Omental fat pad (tissue), 4 donors: ENCODE measurements at places on chromosomes 1 and 21.

GRCh38 chr1:45913183-45913683, 109.8 kb downstream of the MAST2 start:
- DNase-seq: no peak

GRCh38 chr1:174742805-174743653, 256.7 kb upstream of the CACYBP start:
- no peak for DNase-seq

GRCh38 chr21:31798842-31799704, 67.2 kb upstream of the SCAF4 start:
- no peak for DNase-seq

- no peak for DNase-seq
These were observed 41.3 kb upstream of the ARHGEF10L start for GRCh38 chr1:17498214-17498613.

GRCh38 chr1:19858893-19859292, 23.3 kb upstream of the OTUD3 start:
- no peak for DNase-seq

DNA sequence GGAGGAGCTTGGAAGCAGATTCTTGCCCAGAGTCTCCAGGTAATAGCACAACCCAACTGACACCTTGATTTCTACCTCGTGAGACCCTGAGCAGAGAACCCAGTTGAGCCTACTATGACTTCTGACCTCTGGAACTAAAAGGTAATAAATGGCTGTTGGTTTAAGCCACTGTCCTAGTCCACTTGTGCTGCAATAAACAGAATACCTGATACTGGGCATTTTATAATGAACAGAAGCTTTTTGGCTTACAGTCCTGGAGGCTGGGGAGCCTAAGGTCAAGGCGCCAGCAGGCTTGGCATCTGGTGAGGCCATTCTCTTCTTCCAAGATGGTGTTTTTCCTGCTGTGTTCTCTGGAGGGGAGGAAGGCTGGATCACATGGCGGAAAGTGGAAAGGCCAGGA, 39.9 kb upstream of the TP53BP2 start:
- no peak for DNase-seq

DNA sequence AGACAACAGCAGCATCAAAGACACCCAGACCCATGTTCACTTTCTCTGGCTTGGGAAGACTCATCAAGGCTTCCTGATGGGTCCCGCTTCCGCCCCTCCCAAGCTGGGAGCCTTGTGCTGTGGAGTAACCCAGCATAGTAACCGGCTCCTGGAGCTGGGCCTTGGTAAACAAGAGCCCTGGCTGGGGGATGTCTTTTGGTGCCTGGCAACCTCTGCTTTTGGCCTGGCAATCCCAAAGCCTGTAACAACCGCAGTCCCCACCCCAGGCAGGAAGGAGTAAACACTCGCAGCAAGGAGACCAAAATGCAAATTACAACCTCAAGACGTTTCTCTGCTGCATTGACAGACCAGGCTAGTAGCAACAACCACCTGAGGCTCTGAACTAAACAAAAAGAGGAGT, 16.9 kb upstream of the THRAP3 start:
- no peak for DNase-seq

DNA sequence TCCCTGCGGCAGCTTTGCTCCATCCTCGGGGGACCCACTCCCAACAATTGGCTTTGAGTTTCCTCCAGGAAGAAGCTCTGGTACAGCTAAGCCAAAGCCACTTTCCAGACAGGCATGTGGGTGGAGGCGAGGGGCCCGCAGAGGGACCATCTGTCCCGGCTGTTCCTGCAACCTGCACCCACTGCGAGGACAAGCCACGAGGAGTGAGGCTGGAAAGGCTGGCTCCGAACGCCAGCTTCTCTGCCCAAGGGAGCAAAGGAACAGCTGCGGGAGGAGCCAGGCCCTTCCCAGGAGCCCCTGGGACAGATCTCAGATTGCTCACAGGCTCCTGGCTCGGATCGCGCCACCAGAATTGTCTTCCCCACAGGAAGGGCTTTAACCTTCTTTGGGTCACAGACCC, 28.3 kb upstream of the PEF1 start:
- no peak for DNase-seq

- DNase-seq: no peak
These were observed 53.5 kb upstream of the CHODL start for GRCh38 chr21:18191139-18191538.

DNA sequence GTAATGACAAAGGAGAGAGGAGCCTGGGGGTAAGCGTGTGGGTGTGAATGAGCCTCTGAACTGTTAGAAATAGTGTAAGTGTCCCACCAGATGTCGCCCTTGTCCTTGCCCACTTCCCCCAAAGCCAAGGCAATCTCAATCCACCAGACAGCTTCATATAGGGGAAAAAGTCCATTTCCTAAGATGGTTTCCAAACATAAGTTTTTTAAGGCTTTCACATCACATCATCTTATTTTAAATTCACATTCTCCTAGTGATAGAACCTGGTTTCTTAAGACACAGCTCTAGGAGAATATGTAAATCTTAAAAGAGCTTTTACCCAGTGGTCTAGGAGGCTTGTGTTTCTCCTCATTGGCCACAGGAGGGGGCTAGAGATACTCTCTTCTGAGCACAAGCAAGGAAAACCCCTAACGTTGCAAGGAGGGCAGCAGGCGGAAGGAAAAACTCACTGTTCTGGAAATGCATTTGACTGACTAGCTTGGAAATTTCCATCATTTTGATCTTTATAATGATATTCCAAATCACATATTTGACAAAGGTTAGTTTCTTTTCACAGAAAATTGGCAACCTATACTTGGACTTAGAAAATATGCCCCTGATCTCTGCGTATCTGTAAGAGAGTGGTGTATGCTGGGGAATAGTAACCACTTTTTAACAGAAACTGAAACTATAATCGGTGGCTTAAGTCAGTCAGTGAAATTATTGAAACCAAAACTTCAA, 51.9 kb upstream of the LPAR3 start:
- DNase-seq: no peak

GRCh38 chr1:47934243-47934805, 62.9 kb downstream of the TRABD2B start:
- DNase-seq: peak; percentile 47

DNA sequence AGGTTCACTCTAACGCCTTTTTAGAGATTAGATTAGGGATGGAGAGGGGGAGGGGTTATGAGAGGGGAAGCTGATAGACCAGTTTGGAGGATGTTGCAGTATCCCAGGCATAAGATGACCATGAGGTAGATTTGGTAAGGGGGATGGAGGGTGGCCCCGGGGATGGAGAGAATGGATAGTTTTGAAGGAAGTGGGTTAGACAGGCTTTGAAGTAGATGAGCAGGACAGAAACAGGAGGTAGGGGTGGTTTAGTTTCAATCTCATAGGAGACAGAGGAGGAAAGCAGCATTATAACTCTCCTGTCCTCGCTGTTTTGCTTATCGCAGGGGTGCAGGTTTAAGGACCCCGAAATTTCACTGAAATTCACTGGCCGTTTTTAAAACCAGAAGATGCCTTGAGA, 11.8 kb downstream of the UBIAD1 start:
- no peak for DNase-seq

DNA sequence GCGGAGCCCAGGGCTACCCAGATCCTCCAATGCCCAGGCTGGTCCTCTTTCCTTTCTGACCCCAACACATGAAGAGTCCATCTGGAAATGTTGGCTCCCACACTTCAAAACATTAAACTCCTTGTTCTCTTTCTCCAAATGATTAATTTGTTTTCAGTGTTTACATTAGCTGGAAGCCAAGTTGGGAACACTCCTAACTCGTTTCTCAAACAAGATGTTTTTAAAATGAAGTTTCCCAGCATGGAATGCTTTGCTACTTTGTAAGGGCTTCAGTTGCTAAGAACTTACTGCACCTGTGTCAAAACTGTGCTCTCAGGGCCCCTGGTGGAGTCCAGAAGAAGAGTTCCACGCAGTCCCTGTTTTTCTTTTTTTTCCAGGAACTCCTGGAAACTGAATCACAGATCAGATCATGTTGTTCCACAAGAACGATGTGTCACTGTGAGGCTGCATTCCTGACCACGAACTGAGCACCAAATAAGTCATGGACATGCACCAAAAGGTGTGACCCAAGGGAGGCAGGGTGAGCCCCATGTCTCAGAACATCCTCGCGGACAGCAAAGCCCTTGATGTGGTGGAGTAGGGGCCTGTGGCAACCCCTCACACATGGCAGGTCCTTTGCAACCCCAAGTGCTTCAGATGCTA, 257.3 kb downstream of the KCNJ6 start:
- no peak for DNase-seq

GRCh38 chr1:93321720-93322119, 24.0 kb upstream of the DR1 start:
- DNase-seq: no peak

- DNase-seq: no peak
These were observed 30.4 kb downstream of the TRIM11 start for GRCh38 chr1:228376262-228376628.

GRCh38 chr1:230210326-230210980, 143.4 kb downstream of the GALNT2 start:
- no peak for DNase-seq

DNA sequence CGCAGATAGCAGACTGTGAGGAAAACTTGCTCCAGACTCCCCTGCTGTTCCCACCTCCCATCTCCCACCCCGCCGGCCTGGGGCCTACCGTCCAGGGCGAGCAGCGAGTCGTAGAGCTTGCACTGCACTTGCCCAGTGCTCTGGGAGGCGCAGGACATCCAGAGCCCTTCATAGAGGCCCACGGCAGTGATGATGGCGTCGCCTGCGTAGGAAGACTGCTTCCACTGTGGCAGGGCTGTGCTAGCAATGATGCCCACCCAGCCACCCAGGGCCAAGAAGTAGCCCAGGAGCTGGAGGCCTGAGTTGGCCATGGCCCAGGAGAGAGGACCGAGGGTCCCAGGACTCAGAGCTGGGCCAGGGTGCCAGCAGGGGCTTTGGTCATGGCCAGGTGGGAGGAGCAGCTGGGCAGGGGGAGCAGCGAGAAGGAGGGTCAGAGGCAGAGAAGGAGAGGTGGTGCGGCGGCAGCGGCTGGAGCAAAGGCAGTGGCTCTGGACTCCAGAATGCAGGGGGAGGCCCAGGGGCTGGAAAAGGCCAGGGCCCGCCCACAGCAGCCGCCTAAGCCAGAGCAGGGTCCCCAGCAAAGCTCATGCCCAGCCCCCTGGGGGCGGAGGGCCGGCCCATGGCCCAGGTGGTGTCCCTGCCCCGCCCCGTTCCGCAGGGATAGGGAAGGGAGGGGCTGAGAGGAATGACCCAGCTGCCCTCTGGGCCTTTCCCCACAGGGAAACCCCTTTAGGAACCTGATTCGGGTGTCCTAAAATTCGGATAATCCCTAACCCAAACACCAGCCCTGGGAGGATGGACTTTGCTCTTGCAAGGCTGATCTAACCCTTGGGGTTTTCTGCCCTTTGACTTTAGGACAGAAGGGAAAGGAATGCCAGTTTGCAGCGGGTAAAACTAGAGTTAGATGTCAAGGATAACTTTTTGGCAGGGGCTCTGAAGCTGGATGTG, at the start of gene CLDN19:
TSS of gene CLDN19 (minus strand) at position 484 of the 948 bp plus-strand sequence. CDS start at position 311, 173 bp downstream.
- DNase-seq: no peak

- DNase-seq: no peak
These were observed 7.0 kb downstream of the AKT3 start for GRCh38 chr1:243842978-243843511.

GRCh38 chr1:77227381-77227780, 8.2 kb upstream of the PIGK start:
- DNase-seq: no peak

DNA sequence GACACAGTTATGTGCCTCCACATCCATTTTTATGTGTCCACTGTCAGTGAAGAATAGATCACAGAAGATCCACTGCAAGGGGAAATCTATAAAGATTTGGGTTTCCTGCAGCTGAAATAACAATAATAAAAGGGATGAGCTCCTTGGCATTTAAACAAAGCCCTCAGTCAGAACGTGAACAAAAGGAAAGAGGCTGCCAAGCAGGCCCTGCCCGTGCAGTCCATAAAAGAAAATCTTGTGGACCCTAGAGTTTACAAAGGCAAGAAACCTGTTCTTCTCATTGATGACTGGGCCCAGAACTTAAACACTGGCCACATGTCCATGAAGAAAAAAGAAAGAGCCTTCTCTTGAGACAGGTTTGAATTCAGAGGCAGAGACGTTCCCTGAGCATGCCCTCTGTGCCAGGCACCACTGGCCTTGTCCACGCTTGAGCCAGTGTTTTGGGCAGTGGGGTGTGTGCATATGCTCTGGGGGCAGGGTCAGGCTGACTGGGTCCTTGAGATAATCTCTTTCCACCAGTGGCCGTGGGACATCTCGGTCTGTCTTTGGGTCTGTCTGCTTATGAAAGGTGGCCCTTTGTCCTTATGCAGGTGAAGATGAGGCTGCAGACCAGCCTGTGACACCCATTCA, 142.7 kb downstream of the HIVEP3 start:
- DNase-seq: no peak

- no peak for DNase-seq
These were observed 328.9 kb upstream of the USP25 start for GRCh38 chr21:15400905-15401304.

DNA sequence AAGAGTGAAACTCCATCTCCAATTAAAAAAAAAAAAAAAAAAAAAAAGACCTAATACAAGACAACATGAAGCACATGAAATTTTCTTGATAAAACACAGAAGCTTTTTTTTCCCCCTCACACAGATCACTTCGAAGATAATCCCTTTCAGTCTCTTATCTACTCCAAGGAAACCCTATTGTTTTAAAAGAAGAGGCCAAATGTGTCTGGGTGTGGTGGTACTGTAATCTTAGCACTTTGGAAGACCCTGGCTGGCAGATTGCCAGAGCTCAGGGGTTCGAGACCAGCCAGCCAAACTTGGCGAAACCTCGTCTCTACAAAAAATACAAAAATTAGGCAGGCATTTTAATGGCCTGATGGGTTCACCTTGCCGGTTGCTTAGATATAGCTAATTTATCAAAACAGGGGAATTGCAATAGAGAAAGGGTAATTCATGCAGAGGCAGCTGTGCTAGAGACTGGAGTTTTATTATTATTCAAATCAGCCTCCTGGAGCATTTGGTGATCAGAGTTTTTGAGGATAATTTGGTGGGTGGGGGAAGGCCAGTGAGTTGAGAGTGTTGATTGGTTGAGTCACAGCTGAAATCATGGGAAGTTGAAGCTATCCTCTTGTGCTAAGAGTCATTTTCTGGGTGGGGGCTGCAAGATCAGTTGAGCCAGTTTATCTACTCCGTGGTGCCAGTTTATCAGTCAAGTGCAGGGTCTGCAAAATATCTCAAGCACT, 62.5 kb downstream of the SLC16A1 start:
- no peak for DNase-seq

DNA sequence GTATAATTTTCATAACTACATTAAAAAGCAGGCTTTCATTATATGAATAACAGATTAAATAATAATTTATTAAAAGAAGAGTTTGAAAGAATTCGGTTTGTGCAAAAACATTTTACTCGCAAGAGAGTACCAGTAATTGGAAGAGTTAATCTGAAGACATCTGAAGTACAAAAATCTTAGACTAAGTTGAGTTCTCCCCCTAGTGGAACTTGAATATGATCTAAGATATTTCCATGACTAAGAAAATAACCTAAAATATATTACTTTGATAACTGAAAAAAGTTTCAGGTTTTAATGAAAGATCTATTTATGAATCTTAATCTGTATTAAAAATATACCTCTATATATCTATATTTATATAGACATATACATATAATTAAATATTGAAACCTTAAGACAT, 112.5 kb upstream of the GFI1 start:
- no peak for DNase-seq
